Panc1 (cell line): ENCODE measurements at places on chromosomes 1 and 21. TPM values are rescaled to one million over a fixed set of nuclear protein-coding genes. Genes with fewer than 3 reads are reported as not detected.

Gene KIF17
- total RNA-seq = 3.9 TPM

Gene CR1L
- total RNA-seq = not detected

GRCh38 chr1:116763116-116763786 lies 9.0 kb downstream of the CD2 start:
- no peak for DNase-seq

DNA sequence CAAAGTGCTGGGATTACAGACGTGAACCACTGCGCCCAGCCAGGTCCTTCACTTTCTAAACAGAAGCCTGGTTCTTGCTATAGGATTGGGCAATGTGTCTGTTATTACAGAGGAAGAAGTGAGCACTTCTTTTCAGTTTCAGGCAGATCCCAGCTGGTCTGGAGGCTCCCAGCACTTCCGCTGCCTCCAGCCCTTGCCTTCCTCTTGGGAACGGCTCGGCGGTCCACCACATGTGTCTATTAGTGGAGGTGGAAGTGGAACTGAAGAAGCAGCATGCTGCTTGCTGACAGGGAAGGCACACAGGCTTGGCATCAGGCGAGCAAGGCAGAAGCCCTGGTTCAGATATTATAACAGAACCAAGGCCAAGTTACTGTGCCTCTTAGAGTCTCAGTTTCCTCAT lies 17.0 kb downstream of the MKNK1 start:
- no peak for DNase-seq

GRCh38 chr1:172976222-172977041 lies 74.3 kb downstream of the TNFSF18 start:
- no peak for DNase-seq

DNA sequence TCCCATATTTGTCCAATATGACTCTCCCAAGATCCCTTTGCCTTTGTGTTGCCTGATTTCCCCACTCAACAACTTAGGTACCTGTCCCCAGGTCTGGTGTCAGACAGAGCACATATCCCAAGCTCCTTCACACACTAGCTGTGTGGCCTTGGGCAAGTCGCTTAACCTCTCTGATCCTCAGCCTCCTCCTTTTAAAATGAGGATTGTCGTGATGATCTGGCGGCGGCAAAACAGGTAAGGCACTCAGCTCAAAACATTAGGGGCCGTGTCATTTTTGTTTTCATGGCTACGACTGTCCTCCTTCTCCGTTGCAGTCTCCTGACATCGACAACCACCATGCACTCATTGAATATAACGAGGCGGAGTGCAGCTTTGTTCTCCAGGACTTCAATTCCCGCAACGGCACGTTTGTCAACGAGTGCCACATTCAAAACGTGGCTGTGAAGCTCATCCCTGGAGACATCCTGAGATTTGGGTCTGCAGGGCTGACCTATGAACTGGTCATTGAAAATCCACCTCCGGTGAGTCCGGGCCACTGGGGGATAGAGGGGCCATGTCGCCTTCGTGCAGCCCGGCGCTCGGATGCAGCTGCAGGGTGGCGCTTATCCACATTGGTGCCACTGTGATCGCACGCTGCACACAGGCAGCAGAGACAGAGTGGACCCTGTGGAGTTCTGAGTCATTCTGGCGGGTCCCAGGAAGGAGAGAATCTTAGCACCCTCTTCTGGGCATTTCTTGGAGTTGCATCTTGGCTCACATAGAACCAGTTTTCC lies 25.2 kb downstream of the FHAD1 start:
- DNase-seq = peak; percentile 69

DNA sequence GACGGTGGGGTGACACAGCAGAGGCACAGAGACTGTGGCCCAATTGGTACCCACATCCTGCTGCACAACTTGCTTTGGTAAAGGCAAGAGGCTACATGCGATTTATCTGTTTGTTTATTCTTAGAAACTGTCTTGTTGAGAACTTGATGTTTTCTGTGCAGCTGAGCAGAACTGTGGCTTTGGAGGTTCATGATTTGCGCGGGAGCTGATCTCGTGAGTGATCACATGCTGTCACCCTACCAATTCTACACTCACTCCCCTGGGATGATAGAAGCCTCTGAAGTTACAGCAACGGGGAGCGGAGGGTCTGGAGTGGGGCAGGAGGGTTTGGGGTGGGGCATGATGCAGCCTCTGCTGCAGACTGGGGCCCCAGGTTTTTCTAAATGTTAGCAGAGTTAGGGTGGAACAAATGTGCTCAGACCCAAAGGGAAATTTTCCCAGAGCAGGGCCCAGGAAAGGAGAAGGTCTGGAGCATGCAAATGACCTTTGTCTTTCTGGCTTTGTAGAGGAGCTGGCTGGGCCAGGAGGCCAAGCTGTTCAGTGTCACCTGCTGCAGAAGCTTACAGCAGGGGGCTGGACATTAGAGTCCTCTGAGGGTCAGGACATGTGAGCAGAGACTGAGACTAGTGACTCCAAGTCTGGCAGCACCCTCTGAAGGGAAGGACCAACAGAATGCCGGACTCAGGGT lies 83.6 kb downstream of the GRIK3 start:
- DNase-seq = no peak

DNA sequence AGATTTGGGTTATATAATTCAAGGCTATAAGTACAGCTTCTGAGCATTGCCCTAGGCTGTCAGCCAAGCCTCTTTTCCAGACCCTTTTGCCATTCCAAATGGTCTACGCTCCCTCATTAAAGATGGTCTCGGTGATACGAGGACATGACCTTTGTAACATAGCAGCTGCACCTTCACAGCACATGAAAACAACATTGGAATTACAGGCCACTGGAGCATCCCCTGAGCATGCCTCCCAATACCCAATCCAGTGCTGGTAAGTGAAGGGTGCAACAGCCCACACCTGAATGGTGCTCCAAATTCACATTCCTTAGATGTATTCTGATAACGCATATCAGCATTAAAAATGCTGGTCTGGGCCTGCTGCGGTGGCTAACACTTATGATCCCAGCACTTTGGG lies 20.1 kb upstream of the PTPRF start:
- no peak for DNase-seq

- DNase-seq = no peak
Measured at GRCh38 chr1:121483234-121483633, 298.5 kb downstream of the SRGAP2C start.

GRCh38 chr1:17251701-17252376 lies 2.9 kb downstream of the PADI3 start:
- no peak for DNase-seq
